ENCODE measurements at places on chromosomes 16 and 17.

GRCh38 chr17:58575511-58575910 is 61.1 kb upstream of the MTMR4 start:
- no peak for DNase-seq

DNA sequence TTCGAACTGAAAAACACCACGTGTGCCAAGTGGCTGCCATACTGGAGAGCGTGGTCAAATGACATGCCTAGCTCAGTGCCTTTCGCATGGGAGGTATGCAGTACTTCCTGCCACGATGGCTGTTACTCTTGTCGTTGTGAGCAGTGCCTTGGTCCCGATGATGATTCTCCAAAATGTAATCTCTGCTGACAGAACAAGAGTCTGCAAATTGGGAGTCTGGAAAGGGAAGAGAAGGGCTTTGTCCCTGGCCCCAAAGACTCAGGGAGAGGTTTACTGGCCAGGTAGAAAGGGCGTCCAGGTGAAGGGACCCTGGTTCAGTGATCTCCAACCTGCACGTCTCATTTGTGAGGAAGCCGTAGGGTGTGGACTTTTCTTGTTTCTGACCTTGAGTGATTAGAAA is 336.6 kb downstream of the WWOX start:
- no peak for DNase-seq

GRCh38 chr16:89264800-89265550 is 47.5 kb downstream of the ZNF778 start:
- no peak for DNase-seq

GRCh38 chr17:8685381-8685780 is 54.9 kb upstream of the MYH10 start:
- no peak for DNase-seq

DNA sequence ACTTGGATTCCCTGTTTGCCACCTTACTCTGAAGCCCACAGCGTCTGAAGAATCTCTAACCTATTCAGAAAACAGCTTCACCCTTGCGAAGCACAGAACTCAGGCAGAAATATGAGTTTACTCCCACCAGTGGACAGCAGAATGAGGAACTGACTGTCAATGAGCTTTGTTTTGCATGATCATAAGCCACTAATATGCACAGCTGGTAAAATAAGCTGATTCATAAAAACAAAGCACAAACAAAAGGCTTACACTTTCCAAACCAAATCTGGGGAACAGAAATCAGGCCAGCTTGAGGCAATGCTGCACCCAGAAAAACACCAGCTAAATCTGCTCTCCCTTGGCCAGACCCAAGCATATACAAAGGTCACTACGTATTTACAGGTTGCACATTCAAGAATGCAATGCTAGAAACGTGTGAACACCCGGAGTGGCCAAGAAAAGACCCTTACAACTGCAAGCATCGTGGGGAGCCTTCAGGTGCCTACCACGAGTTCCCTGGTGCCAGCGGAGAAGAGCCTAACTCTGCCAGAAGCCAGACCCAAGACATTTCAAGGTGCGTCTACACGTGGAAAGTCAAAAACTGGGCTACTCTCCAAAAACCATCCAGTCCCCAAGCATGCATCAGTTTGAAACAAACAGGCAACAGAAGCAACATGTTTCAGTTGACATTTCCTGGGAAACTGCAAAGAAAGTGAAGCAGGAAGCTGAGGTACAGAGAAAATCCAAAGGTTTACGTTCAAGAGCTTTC is 207.1 kb downstream of the ZFHX3 start:
- DNase-seq = no peak

DNA sequence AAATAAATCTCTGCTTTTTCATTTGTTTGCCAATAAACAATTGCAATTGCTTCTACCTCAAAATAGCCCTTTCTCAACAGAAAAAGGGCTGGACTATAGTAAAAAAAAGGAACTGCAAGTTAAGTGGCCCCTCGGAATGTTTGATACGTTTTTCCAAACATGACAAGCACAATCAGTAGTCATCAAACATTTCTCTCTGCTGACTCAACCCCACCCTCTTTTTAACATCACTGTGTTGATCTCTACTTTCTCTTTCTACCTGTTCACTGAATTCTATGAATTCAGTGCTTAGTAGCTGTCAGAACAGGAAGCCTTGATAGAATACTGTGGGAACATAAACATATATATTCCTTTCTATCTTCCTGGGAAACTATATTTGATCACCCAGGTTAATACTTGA is 116.5 kb upstream of the AXIN2 start:
- DNase-seq = no peak

DNA sequence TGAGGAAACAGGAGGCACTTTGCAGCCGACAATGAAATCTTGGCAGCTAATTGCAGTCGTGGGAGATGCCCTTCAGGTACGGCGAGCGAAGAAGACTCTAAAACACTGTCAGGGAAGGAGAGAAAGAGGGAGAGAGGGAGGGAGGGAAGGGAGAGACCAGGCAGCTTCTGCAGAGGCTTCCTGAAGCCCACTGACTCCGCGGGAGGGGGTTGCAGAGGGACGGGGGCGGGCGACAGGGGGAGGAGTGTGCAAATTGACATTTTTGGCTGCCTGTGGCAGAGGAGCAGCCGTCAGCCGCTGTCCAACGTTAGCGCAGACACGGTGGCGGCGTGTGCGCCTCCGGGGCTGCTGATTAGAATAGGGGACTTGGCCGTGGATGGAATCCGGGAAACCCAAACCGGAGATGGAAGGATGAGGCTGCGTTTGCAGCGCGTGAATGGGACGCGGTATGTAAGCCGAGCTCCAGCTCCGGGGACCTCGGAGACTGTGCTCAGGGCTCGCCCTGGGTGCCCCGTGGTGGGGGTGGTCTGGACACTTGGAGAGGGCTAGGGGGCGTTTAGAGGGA is 849.1 kb upstream of the RBFOX1 start:
- no peak for DNase-seq

DNA sequence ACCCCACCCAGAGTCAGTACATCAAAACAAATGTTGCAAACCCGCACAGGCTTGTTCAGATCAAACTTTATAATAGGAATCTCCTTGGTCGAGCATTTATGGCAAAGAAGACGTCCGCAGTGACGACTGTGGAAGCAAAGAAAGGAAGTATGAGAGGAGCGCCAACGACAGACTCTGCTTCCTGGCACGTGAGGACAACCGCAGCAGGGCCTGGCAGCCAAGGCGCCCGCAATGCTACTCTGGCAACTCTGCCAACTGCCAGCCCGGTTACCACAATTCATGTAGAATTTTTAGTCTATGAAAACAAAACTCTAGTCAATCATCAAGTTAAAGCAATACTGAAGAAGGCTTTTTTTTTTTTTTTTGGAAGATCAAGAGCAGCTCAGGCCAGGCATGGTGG is 24.8 kb downstream of the CYB5D2 start:
- DNase-seq = no peak

DNA sequence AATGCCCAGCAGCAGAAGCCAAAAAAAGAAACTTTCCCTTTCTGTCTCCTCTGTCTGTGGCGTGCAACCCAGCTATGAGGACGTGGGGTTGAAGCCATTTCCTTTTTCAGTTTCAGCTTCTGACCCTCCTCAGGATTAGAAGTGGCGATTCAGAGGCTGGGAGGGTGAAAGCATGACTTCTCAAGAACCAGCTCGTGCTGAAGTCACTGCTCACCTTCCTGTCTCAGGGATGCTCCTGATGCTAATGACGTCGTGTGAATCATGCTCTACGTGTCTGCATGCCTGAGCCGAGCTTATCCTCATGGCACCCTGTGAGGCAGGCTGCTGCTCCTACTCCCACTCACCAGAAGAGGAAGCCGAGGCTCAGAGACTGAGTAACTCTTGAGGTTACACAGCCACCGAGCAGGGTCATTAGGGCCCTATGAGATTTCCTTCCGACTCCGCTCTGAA is 5.7 kb upstream of the LPO start:
- DNase-seq = no peak

DNA sequence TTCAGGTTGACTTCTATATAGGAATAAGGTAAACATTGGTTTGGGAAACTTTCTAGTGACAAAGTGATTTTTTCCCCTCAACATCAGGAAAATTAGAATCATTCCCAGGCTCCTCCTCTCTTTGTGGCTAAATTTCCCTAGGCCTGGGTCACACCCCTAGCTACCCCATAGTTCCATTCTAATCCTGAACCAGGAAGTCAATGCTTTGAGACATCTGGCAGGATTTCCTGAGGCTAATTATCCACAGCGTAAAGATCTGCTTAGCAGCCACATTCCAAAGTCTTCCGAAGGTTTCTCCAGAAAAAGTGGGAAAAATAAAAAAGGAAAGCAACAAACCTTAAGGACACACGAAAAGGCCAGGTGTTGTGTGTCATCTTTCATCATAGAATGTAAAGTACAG is 60.3 kb upstream of the CORO6 start:
- DNase-seq = no peak

- no peak for DNase-seq
These were observed 21.1 kb upstream of the KCNG4 start for GRCh38 chr16:84260766-84261554.

GRCh38 chr17:63947711-63948330 is 15.7 kb upstream of the CD79B start:
- no peak for DNase-seq

GRCh38 chr17:65360961-65361552 is 200.4 kb downstream of the AXIN2 start:
- DNase-seq = no peak

DNA sequence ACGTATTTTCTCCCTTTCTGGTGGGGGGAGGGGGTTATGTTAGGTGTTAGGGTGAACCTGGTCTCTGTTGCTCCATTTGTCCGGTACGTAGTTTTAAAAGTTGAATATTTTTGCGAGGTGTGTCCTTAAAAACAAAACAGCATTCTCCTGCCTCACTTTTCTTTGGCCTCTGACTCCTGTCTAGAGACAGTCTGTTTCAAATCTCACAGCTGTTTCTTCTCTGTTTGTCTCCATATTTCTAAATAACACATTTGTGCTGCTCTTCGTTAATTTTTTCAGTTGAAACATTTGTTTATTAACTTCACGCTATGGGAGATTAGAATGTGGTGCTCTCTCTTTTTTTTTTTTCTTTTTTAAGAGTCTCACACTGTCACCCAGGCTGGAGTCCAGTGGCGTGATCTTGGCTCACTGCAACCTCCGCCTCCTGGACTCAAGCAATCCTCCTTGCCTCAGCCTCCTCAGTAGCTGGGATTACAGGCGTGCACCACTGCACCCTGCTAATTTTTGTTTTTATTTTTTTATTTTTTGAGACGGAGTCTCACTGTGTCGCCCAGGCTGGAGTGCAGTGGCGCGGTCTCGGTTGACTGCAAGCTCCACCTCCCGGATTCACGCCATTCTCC is 31.7 kb downstream of the RPA1 start:
- no peak for DNase-seq

DNA sequence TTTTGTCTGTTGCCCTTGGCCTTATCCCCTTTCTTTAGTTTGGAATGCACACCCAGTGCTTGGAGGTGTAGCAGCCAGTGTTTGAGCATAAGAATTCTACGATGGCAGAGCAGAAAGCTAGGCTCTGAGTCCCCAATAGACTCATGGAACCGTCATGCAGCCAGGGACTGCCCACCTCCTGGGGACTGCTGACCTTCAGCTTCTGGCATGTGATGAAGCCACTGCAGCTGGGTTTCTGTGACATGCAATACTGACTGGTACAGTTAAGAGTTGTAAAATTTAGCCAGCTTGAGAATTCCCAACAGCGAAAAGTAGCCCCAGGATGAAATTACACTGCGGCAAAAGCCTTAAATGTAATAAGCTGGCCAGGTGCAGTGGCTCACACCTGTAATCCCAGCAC is 9.0 kb upstream of the MAP3K14 start:
- DNase-seq = no peak

DNA sequence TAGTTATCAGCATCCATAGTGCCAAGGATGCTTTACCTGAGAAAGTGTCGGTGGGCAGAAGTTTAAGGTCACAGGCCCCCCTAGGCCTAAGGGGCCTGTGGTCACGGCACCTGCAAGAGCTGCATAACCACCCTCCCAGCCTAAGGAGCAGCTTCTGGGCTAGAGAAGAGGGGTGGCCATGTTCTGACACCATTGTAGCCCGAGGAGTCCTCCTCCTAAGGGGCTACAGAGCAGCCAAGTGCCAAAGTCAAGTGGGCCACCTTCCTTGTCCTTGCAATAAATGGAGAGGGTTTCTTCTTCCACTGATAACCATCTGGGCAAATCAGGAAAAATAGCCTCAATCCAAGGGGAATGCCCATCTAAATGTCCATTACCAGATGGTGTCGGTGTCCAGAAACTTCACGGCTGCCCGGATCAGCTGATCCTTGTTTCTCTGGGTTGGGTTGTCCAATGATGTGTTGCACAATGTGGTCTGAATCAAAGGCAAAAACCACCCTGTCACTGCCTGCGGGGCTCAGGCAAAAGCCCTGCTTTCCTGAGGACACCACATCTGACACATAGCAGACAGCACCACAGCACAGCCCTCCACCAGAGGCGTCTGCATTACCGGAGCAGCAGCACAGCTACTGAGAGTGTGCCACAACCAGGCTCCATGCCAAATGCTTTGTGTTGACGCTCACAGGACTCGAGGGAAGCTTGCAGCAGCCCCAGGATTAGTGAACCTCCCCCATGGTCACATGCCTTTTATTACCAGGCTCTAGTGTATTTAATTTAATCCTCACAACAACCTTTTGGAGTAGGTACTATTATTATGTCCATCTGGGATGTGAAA is 12.8 kb downstream of the ATPAF2 start:
- no peak for DNase-seq

DNA sequence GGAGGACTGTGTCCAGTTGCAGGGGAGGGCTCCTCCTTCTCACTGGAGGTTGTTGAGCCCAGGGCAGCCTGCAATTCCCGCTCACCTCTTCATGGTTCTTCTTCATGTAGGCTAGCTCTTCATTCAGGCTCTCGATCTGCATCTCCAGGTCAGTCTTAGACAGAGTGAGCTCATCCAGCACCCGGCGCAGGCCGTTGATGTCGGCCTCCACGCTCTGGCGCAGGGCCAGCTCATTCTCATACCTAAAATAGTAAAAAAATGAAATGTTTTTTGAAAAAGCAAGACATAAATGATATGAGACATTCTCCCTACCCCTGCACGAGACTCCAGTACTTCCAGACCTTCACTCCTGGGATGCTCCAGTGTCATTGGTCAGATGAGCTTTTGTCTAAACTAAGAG is 2.2 kb downstream of the KRT13 start:
- DNase-seq = no peak

DNA sequence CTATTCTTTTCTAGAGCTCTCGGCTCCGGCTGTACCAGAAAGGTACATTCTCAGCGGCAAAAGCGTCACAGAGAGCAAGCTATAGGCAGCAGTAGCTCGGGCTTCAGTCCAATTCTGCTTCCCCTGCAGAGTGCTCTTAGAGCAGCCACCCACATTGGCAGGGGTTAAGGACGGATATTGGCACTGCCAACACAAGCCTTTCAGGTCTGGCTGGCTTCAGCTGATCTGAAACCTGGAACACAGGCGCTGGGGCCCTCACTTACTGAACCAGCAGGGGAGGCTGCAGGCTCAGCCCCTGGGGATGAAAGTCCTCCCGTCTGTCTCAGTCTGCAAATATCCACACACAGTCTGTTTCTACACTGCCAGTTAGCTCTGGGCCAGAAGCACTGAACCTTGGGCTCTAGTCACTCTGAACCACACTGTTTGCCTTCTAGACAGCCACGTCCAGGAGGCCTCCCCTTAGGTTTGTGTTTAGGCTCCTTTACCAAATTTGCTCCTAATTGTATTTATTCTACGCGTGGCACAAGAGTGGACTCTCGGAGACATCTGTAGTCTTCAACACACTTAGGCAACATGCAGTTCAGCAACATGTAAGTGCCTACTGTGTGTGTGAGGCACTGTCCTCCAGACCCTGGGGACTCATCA is 40.1 kb downstream of the HIC1 start:
- no peak for DNase-seq

- DNase-seq = no peak
These were observed 122.9 kb downstream of the METRNL start for GRCh38 chr17:83202002-83203000.

All from stimulated activated CD8-positive, alpha-beta memory T cell treated with anti-CD3 and anti-CD28 coated beads, Interleukin-7, amount 100 ng/mL, for 24 hours (primary cell).